ENCODE measurements at places on chromosomes 11 and 22.

- peak; percentile 56 for DNase-seq
Measured at GRCh38 chr22:17087498-17088131, 2.8 kb downstream of the IL17RA start.

GRCh38 chr22:47281126-47282106 lies 519.0 kb downstream of the TBC1D22A start:
- no peak for DNase-seq

- DNase-seq = no peak
Measured at GRCh38 chr11:2687223-2687530, 12.6 kb downstream of the KCNQ1OT1 start.

DNA sequence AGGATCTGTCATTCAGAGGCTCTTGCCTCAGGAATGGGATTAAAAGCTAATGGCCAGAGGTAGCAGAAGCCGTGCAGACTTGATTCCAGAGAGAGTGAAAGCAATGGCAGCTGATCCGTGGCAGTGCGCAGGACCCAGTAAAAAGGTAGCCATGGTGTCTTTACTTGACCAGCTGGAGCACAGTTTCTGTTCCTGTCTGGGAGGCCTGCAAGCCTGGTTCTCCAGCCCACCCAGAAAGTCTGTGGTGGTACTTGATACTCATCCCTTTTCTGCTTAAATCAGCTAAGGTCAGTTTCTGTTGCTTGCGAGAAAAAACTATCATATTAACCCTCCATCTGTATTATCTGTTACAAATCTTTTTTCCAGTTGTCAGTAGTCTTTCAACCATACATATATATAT lies 86.7 kb downstream of the RPS6KA4 start:
- no peak for DNase-seq

GRCh38 chr11:64466115-64466718 lies 107.3 kb downstream of the RPS6KA4 start:
- DNase-seq = no peak

DNA sequence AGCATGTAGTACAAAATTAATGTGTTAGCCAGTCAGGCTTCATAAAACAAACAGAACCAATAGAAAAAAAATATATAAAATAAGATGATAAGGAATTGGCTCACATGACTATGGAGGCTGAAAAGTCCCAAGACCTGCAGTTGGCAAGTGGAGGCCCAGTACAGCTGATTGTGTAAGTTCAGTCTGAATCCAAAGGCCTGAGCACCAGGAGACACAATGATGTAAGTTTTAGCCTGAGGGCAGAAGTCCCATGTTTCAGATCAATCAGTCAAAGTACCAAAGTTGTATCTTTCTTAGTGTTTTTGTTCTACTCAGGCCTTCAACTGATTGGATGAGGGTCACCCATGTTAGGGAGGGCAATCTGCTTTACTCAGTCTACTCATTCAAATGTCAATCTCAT lies 14.3 kb upstream of the OR10D3 start:
- DNase-seq = no peak

DNA sequence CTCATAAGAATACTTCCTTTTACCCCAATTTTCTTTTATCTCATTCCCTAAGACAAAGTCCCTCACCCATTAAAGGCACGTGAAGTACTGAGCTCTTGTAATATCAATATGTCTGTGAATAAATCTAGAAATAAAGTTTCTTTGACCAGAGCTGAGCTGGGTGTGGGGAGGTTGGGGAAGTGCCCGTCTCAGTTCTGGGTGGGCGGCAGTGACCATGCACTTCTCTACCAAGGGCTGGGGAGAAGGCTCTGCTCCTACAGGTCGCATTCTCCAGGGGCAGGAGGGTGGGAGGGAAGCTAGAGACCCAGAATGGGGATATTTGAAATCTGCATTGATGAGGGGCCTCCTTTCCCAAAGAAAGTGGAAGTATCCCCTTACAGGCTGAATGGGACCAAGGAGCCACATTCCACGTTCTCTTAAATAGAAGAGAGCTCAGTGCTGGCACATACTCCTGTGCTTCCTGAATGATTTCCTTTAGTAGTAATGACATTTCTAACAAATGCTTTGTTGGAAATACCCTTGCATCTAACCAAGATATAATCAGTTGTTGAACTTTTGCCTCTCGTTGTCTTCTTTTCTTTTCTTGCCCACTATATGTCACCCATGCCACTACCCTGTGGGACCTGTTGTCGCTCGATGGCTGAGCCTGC lies 16.1 kb downstream of the RBX1 start:
- DNase-seq = no peak

- no peak for DNase-seq
Measured at GRCh38 chr11:64563966-64564365, 27.1 kb upstream of the SLC22A12 start.

GRCh38 chr11:2776351-2777061 lies 76.7 kb upstream of the KCNQ1OT1 start:
- DNase-seq = no peak
